ENCODE measurements at places on chromosomes 4 and X. TPM values are rescaled to one million over a fixed set of nuclear protein-coding genes. Genes with fewer than 3 reads are reported as not detected.

DNA sequence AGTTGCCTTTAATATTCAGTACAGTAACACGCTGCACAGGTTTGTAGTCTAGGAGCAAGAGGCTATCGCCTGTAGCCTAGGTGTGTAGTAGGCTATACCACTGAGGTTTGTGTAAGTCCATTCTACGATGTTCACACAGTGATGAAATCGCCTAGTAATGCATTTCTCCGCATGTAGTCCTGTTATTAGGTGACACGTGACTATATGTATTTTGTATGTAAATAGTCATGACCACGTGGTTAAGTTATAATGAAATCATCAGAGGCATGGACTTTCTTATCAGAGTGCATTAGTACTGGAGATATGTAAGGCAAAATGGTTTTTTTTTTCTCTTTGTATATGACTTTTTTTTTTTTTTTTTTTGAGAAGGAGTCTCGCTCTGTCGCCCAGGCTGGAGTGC, 9.9 kb upstream of the ZCCHC4 start:
- DNase-seq: no peak

DNA sequence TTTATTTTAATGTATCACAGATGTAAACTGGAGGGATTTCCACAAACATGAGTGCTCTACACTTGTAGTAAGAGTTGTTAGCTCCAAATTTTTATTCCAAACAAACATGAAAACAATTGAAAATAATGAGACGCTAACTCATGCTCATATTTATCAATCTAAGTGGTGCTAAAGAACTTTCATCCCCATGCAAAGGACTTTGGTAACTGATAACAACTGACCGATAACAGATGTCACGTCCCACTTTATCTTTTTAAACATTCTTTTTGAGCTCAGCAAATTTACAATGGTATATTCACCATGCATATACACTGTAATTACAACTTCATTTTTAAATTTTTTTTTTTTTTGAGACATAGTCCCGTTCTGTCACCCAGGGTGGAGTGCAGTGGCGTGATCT, 15.6 kb upstream of the MAOA start:
- DNase-seq: no peak

- DNase-seq: no peak
Observed at GRCh38 chr4:38152721-38153386, 192.7 kb downstream of the PTTG2 start.

DNA sequence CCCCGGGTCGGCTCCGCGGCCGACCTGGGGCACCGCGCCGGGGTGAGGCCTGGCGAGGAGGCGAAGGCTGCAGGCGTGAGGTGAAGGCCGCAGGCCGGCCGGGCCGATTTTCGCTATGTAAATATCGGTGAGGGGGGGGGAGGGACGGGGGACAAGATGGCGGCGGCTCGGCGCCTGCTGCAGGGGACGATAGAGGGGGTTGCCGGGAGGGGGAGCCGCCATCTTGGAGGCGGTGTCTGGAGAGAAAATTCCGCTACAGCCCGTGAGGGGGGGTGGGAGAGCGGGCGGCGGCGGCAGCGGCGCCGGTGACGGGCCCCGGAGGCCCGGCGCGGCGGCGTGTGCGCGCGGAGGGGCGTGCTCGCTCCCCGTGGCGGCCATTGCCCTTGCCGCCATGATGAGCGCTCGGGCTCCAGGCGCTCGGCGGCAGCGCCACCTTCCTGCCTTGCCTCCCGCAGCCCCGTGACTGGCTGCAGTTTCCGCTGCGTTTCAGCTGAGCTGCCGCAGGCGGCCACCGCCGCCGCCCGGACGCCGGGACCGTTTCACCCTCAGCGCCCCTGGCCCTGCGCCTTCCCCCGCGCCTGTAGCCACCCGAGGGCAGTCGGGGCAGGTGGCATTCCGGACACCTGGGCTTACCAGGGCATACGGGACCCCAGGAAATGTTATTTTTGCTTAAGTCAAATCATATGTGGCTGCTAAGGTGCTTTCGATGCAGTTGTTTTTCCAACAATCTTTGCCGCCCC, 692 bp downstream of the ZFX start:
- peak; percentile 97 for DNase-seq

GRCh38 chrX:20394451-20394850, 127.7 kb upstream of the RPS6KA3 start:
- DNase-seq: no peak

- DNase-seq: no peak
Observed at GRCh38 chr4:164802301-164802901, 48.5 kb downstream of the SMIM31 start.

DNA sequence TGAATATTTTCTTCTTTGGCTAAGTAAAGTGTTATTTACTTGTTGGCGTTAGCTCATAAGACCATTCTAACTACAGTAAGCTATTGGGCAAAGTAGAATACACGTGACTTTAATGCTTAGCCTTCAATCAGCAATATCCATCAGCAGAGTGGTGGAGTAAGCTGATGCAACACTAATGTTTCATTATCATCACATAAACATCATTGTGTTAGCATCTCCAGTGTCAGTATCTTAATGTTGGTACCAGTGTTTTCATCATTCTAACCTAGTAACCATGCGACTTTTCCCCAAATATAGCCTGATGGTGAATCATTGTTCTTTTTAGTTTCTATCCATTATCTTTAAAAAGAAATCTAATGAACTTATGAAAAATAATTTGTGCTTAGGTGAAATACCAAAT, 48.5 kb downstream of the APOOL start:
- no peak for DNase-seq

GRCh38 chr4:145285928-145286327, 105.5 kb upstream of the OTUD4 start:
- no peak for DNase-seq

FGD1 gene
- total RNA-seq: 34.3 TPM

PSAPL1 gene
- total RNA-seq: 0.14 TPM

Measured in endodermal cell (in vitro differentiated cells).